ENCODE measurements at places on chromosomes 3 and 15.

GRCh38 chr3:122572940-122573412 lies 4.5 kb upstream of the PARP15 start:
- no peak for DNase-seq

GRCh38 chr3:157533298-157534070 lies 30.3 kb upstream of the VEPH1 start:
- no peak for DNase-seq

- DNase-seq = no peak
These were observed 314.3 kb upstream of the RASGRP1 start for GRCh38 chr15:38878926-38879325.

GRCh38 chr15:85099195-85099803 lies 117.6 kb downstream of the PDE8A start:
- DNase-seq = no peak

DNA sequence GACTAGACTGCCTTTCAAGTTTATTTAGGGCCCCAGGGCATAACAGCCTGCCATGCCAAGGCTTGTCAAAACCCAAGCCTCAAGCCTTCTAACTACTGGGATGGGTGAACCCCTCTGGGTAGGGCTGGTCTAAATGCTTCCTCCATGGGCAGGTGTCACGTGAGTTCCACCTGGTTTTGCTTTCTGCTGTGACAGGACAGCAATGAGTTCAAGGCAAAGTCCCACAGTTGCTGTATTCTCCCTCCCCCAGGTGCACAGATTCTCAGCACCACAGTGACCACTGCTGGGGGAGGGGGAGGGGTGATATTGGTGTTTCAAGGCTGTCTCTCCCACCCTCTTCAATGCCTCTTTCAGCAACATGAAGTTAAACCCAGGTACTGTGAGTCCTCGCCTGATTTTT lies 46.9 kb upstream of the UBE2Q2 start:
- DNase-seq = no peak

- no peak for DNase-seq
These were observed 40.2 kb downstream of the DPH6 start for GRCh38 chr15:35505809-35506208.

DNA sequence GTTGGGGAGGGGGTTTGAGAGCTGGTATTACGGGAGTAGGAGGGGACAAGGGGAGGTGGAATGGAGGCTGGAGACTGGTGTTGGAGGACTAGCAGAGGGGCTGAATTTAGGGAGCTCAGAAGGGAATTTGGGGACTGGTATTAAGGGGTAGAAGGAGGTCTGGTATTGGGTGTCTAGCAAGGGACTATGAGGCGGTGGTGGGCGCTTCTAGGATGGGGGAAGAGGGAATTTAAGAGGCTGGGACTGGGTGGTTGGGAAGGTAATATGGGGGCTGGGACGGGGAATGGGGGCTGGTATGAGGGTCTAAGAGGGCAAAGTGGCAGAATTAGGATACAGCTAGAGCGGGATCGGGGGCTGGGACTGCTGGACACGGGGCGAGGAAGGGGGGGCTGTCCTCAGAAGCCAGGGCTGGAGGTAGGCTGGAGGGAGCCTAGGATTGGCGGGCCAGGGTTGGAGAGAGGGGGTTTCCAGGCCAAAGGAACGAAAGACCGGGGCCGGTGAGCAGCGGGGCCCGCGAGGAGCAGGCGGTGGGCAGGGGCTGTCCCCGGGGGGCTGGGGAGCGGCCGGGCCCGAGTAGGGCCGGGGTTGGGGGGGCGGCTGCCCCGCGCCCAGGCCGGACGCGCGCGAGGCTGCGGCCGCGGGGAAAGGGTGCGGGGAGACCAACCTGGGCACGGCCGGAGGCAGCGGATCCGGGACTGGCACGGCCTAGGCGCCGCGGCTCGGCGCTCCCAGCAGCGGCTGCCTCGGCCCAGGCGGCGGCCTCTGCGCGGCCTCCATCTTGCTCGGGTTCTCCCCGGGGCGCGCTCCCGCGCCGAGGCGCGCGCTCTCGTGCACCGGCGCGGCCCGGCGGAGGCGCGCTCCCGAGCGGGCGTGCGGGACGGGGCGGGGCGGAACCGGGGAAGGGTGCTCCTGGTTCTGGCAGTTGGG lies at the start of gene LHFPL4:
LHFPL4 (minus strand) TSS at position 802 of the 927 bp plus-strand sequence. CDS start 1,143 bp downstream, outside the sequence.
- DNase-seq = no peak

- no peak for DNase-seq
These were observed 25.8 kb upstream of the EHHADH start for GRCh38 chr3:185279587-185280138.

DNA sequence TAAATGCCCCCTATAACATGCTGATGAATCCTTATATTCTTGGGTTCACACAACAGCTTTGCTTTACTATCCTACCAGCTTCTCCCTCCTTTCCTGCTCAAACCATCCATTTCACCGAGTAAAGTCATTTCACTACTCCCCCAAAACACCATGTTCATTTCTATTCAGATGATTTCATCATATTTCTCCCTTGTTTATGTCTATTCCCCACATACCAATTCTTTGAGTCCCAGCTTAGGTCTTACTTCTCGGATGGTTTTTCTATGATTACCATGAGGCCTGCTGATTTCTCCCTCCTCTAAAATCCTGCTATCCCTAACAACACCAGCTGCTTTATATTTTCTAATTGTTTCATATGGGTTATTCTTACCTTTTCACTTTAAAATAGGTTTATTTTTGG lies 231.4 kb downstream of the TIGIT start:
- no peak for DNase-seq

- DNase-seq = no peak
These were observed 223.8 kb downstream of the ADAMTS9 start for GRCh38 chr3:64463981-64464380.

- DNase-seq = no peak
These were observed 116.9 kb downstream of the DCLK3 start for GRCh38 chr3:36647423-36647853.

DNA sequence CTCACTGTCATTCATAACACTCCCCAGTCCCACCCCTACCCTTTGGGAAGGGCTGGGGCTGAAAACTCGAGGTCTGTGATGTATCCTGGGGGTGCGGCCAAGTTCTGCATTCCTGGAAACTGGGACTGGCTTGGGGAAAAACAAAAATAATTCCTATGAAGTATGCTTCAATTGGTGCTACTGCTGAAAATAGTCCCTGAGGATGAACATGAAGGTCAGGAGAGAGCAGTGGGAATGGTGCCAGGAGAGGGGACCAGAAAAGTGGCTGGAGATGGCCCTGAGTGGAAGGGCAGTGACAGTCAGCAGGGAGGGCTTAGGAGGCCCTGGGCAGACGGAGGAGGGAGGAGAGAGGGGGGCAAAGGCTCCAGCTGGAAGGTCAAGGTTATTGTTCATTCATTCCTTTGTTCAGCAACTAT lies 4.8 kb upstream of the ISLR start:
- DNase-seq = no peak

- no peak for DNase-seq
These were observed 4.8 kb downstream of the SMAD6 start for GRCh38 chr15:66706840-66707239.

DNA sequence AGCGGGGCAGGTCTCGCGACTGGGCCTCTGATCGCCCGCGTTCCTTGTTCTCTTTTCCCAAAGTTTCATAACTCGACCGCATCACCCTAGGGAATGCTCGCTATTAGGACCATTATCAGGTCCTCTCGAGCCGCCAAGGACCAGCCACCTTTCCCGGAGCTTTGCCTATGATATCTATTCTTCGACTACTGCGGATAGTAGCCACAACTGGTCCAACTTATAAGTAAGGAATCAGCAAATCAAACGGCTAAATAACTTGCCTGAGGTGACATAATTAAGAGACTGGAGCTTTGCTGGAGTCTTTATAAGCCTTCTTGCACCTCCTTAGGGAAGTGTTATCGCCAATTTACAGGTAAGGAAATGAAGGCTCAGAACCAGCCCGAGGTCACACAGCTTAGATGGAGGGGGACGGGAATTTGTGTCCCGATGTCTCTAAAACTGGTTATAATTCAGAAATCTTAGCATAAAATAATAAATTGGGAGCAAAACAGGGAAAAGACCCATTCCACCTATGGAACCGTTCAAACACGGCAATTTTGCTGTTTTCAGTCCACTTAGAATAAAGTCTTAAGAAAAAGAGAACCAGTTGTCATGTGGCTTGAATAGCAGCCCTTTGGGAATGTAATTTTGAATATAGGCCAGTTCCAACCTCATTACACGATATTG lies 479 bp upstream of the PLD1 start:
- DNase-seq = no peak

- DNase-seq = no peak
These were observed 191.7 kb upstream of the TPM1 start for GRCh38 chr15:62850791-62851291.

GRCh38 chr3:185630182-185630622 lies 44.1 kb downstream of the SENP2 start:
- DNase-seq = no peak

GRCh38 chr3:156298938-156299337 lies 178.6 kb downstream of the KCNAB1 start:
- no peak for DNase-seq

DNA sequence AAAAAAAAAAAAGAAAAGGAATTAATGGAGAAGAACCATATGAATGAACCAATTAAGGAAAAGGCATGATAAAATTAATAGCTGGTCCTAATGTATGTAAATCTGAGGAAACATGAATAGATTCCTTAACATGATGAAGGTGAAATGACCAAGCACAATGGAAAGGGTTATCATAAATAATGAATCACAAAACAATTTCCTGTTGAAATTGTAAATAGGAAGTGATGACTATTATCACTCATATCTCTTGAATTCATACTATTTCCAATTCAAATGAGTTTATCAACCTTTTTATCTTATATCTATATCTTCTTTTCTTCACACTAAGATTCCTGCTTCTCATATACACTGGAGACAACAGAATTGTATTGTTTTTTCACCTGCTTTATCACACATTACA lies 32.0 kb downstream of the AADACL2 start:
- no peak for DNase-seq

- DNase-seq = no peak
These were observed 314.6 kb downstream of the EPHB1 start for GRCh38 chr3:135109681-135110080.

DNA sequence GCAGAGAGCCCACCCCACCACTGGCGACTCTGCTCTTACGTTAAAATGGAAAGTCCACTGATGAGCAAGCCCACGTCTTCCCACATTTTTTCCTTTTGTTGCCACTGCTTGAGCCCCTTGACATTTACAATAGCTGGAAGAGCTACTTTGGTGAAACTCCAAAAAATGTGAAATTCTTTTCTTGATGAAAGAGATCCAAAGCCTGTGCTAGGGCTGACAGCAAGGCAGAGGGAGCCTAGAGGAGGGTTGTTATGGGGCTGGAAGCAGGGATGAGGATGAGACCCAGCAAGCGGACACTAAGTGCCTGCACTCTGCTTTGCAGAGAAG lies 97.1 kb downstream of the CEMIP start:
- no peak for DNase-seq

- no peak for DNase-seq
These were observed 22.8 kb upstream of the C2CD4B start for GRCh38 chr15:62187910-62188309.

GRCh38 chr3:34780973-34781372 lies 858.4 kb upstream of the ARPP21 start:
- no peak for DNase-seq

- DNase-seq = no peak
These were observed 9.6 kb upstream of the TIPARP start for GRCh38 chr3:156664831-156665178.

DNA sequence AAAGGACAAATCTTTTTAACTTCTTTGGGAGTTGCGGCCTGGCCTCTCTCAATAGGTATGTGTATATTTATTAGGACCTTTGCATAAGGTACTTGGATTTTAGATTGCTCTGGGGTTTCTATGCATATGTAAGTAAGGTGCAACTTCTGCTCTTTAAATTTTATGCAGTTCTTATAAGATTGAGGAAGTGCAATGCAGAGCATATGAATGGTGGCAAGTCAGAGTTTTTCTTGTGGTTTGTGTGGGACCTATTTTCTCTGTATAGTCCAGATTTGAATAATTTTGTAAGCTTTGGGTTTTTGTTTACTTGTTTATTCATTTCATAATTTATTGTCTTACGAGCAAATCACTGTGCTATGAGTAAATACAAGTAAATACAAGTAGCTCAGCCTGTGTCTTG lies 101.5 kb downstream of the ATG7 start:
- DNase-seq = no peak

- DNase-seq = no peak
These were observed 62.1 kb downstream of the SLC49A4 start for GRCh38 chr3:122857019-122857418.

DNA sequence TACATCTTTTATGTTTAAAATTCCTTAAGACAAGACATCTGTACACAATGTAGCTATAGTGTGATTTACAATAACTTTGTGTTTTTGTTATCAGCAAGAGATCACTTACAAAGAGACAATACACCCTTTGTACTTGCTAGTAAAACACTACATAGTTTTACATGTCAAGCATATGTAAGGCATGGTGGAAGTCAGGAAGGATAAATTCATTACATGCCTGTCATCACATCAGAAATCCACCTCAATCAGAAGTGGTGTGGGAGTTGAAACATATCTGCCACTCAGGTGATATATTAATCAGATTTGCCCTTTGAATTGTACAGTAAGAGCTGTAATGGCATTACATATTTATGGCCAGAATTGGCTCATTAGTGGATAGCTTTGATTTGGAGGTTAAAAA lies 95.5 kb downstream of the MBNL1 start:
- no peak for DNase-seq

- DNase-seq = no peak
These were observed 12.9 kb downstream of the C15orf62 start for GRCh38 chr15:40782609-40783227.

- no peak for DNase-seq
These were observed 3.3 kb downstream of the GABRG3 start for GRCh38 chr15:26974120-26974780.

DNA sequence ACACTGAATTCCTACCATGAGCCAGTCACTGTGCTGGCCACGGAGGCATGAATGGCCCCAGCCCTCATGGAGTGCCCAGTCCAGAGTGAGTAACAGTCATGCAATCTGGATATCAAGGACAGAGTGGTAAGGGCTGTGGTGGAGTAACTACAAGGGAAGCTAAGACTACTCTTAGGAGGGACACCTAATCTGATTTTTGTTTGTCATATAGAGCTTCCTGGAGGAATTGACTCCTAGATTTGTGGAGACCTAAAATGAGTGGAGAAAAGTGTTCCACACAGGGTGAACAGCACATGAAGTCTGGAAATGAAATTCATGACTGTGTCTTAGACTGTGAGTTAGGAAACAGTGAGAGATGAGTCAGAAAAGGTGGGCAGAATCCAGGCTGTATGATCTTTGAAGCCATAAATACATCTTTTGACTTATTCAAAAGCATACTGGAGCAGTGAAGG lies 219.9 kb downstream of the NFKBIZ start:
- no peak for DNase-seq

GRCh38 chr3:330494-331115 lies 134.0 kb downstream of the CHL1 start:
- no peak for DNase-seq

DNA sequence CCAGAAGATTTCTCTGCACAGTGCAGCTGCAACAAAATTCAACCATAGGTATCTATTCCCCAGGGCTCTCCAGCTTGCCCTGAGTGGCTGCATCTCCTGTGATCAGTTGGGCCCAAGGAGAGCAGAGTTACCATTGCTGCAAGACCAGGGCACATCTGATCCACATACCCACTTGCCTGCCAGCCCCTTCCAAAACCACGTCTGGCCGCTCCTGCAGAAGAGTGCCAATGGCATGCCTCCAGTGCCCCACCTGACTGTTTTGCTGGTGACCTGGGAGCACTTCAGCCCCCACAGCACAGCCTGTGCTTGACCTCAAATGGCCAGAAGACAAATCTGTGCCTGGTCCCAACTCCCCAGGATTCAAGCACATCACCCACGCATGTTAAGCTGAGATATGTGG lies 526.1 kb upstream of the GBE1 start:
- DNase-seq = no peak
